HCEC 1CT (cell line): ENCODE measurements at places on chromosomes 12 and 14.

- no peak for DNase-seq
These were observed 165.0 kb downstream of the GRIN2B start for GRCh38 chr12:13816394-13816793.

- no peak for DNase-seq
These were observed 814.4 kb downstream of the FSCB start for GRCh38 chr14:43692706-43693105.

GRCh38 chr12:97659117-97659880, 196.7 kb downstream of the RMST start:
- DNase-seq = no peak

- no peak for DNase-seq
These were observed 1.3 kb upstream of the MAP3K9 start for GRCh38 chr14:70810621-70811020.

DNA sequence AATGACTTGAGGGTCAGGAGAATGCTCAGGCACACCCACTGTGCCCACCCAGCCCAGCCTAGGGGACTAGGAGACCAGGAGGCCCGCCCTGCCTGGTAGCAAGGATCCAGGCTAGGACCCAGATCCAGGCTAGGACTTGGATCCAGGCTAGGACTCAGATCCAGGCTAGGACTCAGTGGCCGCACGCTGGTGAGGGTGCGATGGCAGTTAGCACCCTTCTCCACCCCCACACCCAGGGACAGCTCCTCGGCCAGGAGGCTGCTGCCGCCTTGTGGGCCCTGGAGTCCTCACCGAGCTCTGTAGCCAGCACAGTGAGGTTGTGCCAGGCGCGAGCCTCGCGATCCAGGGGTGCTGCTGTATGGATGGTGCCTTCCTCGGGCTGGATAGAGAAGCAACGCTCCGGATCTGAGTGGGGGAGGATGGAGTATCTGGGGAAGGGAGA, 5.1 kb downstream of the CDH24 start:
- DNase-seq = no peak

DNA sequence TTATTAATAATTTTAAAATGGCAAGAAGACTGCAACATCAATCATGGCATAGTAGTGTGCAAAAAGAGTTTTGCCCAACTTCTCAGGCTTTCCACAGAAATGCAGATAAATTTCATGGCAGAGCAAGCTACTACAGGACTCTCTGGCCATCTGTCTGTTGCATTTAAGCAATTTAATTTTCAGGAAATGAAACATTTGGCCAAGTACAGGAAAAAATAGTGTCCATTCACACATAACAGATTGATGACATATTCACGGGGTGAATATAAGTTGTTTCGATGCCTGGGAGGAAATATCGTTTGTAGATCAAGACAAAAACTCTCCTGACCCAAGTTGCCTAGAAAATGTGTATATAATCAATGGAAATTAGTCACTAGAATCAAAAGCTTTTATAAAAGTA, 324.0 kb downstream of the PRKD1 start:
- no peak for DNase-seq

DNA sequence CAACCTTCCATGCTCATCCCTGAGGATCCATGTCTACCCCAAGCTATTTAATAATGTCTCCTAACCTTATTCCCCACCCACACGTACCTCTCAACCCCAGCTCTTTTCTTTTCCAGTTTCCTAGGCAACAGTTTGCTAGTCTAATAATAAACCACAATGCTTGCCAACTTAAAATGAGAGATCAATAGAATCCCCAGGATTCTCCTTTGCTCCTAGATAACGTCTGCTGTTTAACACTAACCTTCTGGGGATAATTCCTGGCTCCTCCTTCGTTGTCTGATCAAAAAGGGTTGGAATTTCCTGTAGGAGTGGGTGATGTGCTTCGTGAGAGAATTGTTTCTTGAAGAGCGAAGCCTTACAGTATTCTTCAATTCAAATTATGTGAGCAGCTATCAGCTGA, 42.2 kb upstream of the DBX2 start:
- DNase-seq = no peak
